Activated CD4-positive, alpha-beta T cell treated with anti-CD3 and anti-CD28 coated beads, Interleukin-2, amount 10 ng/mL, durations not matched to agents 7 days and 5 days (primary cell): ENCODE measurements at places on chromosomes 6 and 20.

DNA sequence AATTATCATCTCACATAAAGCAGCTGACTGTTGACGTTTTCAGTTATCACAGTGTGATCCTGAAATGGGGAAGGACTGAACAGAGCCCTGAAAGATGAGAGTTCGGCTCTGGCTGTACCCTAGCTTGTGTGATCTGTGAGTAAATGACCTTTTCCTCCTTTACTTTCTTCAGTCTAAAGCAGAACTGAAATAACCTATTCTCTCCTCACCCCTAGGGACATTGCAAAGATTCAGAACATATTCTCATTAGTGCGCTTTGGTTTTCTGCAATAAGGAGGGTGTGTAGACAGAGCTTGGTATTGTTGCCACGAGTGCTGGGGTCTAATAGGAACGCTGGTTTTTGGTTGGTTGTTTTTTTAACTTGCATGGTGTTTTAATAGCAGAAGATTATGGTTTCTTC, 16.7 kb downstream of the FARS2 start:
- no peak overlapping the region for H3K27ac ChIP-seq
- DNase-seq, result no peak
- peaks cover 66% of the 10 kb centered on the region for H3K4me1 ChIP-seq

DNA sequence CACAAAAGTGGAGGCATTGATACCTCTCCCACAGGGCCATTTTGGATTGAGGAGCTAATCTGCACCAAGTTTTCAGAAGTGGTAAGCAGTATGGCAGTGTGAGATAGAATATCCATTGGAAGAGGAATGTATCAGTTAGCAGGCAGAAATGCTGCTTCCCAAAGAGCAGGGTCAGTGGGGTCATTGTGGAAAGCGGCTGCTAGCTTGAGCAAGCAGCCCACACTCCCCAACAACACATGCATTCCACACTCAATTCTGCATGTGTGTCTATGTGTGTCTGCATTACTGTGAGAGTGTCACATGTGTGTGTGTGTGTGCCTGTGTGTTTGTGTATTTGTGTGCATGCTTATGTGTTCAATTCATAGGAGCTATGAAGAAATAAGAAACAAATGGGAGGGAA, 190.9 kb upstream of the FOXA2 start:
- H3K4me1 ChIP-seq, result no peaks in the 10 kb centered on the region
- no peak overlapping the region for H3K27ac ChIP-seq
- H3K4me3 ChIP-seq, result no peak overlapping the region
- H3K36me3 ChIP-seq, result no peaks in the 10 kb centered on the region
- no peaks in the 10 kb centered on the region for H3K27me3 ChIP-seq

GRCh38 chr20:49099011-49099410, 52.9 kb downstream of the CSE1L start:
- no peak for DNase-seq
- H3K4me1 ChIP-seq, result peaks cover 16% of the 10 kb centered on the region
- H3K27me3 ChIP-seq, result no peaks in the 10 kb centered on the region
- peaks cover 74% of the 10 kb centered on the region for H3K36me3 ChIP-seq
- no peak overlapping the region for H3K4me3 ChIP-seq

DNA sequence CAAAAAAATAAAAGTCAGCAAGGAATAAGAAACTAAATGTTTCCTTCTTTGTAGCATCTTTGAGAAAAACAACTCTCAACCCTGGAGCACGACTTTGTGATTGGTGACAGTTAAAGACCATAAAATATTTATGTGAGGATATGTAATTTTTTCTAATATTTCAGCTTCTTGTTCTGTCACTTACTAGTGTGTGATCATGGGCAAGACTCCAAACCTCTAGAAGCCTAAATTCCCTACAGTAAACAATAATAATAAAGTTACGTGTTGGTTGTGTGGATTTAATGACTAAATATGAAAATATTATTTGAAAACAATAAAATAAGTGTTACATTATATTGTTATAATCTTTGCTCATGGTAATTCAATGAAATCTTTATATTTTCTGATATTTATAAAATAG, 735.6 kb upstream of the MARCKS start:
- no peaks in the 10 kb centered on the region for H3K27me3 ChIP-seq
- H3K4me1 ChIP-seq, result no peaks in the 10 kb centered on the region
- H3K27ac ChIP-seq, result no peak overlapping the region
- H3K36me3 ChIP-seq, result no peaks in the 10 kb centered on the region
- DNase-seq, result no peak

DNA sequence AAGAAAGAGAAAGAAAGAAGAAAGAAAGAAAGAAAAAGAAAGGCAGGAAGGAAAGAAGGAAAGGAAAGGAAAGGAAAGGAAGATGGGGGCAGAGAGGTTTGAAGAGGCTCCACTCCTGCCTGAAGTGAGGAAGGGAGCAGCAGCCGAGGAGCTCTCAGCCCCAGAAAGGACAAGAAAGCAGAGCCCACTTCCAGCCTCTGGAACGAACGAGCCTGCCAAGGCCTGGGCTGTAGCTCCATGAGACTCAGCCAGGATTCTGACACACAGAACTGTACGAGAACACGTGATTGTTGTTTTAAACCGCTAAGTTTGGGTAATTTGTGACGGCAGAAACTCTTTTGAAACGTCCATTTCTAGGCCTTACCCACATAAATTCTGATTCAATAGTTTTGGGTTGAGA, 69.5 kb downstream of the TTLL2 start:
- no peaks in the 10 kb centered on the region for H3K36me3 ChIP-seq
- H3K4me3 ChIP-seq, result no peak overlapping the region
- DNase-seq, result no peak
- no peak overlapping the region for H3K27ac ChIP-seq
